T-helper 17 cell (primary cell): ENCODE measurements at places on chromosomes 5 and 9.

- DNase-seq = no peak
Observed at GRCh38 chr5:58834242-58835225, 251.7 kb downstream of the RAB3C start.

DNA sequence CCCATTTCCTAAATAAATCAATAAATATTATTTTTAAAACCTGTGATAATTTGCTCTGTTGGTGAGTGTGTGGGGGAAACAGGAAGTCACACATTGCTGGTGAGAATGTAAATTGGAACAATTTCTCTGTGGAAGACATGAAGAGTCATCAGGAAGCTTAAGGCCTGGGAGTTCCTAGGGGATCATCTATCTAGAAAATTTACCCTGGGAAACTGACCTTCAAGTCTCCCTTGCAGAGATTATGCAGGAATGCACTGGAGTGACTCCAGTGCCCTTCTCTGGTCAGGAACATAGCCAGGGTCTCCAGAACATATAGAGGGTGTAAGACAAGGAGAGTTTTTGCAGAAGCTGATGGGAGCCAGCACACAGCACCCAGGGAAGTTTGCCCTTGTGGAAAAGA lies 13.0 kb upstream of the GCNT1 start:
- no peak for DNase-seq

- DNase-seq = no peak
Observed at GRCh38 chr9:24245988-24246387, 299.7 kb downstream of the IZUMO3 start.

DNA sequence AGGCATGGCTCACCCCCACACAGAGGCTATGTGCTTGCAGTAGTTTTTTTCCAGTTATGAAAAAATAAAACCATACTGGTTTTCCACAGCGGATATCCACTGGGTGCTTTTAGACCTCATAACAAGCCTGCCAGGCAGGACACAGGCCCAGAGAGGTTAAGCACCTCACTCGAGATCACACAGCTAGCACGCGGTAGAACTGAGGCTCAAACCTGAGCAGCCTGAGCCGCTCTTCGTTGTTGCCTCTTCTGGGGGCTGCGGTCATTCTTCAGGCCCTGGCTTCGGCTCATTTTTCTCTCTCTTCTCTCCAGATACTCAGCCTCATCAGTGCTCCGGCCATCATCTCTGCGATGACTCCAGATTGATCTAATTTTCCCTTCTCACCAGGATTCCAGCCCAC lies 196.0 kb downstream of the TTLL11 start:
- no peak for DNase-seq

GRCh38 chr9:128214571-128215490 lies 11.7 kb downstream of the DNM1 start:
- DNase-seq = no peak

- DNase-seq = no peak
Observed at GRCh38 chr5:180080486-180081280, 9.1 kb upstream of the RNF130 start.

GRCh38 chr5:39783756-39784421 lies 359.1 kb upstream of the DAB2 start:
- no peak for DNase-seq

DNA sequence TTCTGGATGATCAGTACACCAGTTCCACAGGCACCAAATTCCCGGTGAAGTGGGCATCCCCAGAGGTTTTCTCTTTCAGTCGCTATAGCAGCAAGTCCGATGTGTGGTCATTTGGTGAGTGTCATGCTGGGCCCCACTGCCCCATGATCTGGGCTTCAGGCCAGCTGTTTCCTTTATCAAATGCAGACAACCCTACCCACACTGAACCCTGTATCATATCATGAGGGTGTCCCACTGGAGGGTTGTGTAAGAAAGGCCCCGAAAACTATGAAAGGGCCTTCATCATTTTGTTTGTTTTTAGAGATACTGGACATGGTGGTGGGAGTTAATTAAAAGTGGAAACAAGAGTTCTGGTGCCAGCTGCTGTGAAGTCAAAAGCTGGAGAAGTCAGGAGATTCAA lies 20.0 kb upstream of the CYFIP2 start:
- no peak for DNase-seq

GRCh38 chr5:79235634-79236361 lies at the start of gene JMY:
TSS of gene JMY (plus strand) at chr5:79236131. CDS start at chr5:79236651, 520 bp downstream.
- DNase-seq = peak; percentile 81
